ENCODE measurements at places on chromosomes 4 and X.
A peak's percentile ranks its signal among the peaks of the same experiment; 100 is the strongest.

- DNase-seq, result no peak
These were observed 1601.7 kb upstream of the TENM3 start for GRCh38 chr4:180641495-180641894.

GRCh38 chrX:108198420-108198819, 106.8 kb downstream of the ATG4A start:
- no peak for DNase-seq

DNA sequence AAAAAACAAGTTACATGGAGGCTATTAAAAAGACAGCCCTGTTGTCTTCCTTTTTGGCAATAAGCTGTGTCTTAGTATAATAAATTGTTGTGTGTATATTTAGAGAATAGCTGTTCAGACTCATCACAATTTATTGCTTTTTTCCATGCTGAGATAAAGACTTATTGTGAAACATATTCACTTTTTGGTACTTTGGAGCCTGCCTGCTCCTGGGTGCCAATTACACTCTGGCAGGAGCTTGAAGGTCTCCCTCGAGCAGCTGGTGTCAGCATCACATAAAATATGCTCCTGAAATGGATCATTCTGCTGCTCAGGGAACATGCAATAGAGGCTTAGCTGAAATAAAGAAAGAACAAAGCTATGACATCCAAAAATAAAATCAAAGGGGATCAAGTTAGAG, 211.6 kb upstream of the DKK2 start:
- DNase-seq, result no peak

DNA sequence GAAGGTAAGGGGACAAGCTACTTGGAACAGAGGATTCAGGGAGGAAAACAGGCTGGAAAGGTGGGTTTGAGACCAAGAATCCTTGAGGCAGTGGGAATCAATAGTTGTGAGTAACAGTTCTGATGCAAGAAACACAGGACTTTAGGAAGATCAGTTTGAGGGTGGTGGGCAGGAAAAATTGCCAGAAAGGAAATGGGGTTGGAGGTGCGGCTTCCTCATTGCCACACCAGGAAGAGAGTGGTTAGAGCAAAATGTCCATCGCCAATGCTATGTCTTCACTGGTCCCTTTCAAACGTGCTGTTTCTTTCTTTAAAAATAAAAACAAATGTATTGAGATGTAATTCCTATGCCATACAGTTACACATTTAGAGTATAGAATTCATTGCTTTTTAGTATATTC, 57.1 kb upstream of the NOCT start:
- no peak for DNase-seq

- no peak for DNase-seq
These were observed 10.1 kb upstream of the SH3TC1 start for GRCh38 chr4:8188743-8189550.

DNA sequence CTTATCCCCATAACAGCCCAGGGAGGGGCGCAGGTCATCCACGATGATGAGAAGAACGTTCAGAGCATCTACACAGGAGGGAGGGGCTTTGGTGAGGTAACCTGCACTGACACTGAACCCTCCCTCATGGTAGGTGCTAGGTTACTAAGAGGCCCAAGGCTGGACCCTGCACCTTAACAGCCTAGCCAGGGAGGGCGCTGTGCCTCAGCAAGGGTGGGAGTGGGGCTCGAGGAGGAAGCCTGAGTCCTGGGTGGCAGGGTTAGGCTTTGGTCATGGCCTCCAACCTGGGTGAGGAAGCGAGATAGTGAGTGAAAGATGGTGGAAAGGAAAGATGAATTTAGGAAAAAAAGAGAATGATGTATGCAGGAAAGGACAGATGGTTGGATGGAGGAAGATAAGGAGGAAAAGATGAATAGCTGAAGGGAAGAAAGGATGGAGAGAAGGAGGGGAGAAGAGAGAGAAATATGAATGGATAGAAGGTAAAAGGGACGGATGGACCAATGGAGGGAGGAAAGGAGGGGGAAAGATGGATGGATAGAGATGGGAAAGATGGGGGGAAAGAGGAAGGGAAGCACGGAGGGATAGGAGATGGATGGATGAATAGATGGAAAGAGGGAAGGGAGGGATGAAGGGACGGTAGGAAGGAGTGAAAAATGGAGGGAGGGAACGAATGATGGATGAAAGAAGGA, 736 bp downstream of the IDS start:
- DNase-seq, result peak; percentile 46

DNA sequence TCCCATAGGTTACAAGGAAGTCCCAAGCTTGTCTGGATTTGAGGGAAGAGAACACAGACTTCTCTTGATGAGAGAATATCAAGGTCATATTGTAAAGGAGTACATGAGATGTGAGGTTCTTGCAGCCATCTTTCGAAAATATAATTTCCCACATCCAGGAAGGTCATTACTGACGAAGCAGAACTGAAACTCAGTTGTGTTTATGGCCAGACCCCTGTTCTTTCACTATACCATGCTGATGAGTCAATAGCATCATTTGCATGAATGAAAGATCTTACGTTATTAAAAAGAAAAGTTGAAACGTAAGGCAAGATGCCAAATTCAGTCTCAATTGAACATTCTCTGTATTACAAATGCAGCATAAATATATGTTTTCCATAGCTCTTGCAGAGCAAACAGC, 14.2 kb upstream of the CCDC149 start:
- DNase-seq, result no peak

GRCh38 chrX:11666164-11666563, 444 bp upstream of the ARHGAP6 start:
- DNase-seq, result no peak

Measured in T-cell (primary cell).